ENCODE measurements at places on chromosomes 2 and 18.

DNA sequence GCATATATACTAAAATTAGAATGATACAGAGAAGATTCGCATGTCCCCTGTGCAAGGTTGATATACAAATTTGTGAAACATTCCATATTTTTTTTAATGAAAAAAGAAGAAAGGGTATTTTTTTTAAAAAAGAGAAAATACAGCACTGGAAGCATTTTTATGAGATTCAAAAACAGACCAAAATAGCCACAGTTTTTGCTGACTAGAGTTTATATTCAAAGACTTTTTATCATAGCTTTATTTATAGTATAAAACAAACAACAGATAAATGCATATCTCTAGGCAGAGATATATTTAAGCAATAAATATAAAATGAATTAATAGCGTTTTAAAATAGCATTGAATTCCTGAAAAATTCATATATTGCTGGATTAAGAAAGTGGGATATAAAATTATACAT is 436.5 kb upstream of the ACVR2A start:
- DNase-seq = no peak

GRCh38 chr18:36564841-36565240 is 264.0 kb downstream of the TPGS2 start:
- no peak for DNase-seq

DNA sequence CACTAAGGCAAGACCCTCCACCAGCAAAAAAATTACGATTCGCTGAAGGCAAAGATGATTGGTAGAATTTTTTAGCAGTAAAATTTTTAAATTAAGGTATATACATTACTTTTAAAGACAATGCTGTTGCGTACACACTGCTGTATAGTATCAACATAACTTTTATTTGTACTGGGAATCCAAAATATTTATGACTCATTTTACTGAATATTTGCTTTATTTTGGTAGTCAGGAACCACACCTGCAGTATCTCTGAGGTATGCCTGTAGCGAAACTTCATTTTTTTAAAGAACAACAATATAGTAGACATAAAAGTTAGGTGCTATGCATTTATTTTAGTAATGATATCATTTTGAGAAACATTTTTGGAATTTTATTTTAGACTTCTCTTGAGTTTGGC is 57.8 kb downstream of the GALNT1 start:
- no peak for DNase-seq

GRCh38 chr2:121398853-121399252 is 113.9 kb upstream of the TFCP2L1 start:
- DNase-seq = peak; percentile 7

DNA sequence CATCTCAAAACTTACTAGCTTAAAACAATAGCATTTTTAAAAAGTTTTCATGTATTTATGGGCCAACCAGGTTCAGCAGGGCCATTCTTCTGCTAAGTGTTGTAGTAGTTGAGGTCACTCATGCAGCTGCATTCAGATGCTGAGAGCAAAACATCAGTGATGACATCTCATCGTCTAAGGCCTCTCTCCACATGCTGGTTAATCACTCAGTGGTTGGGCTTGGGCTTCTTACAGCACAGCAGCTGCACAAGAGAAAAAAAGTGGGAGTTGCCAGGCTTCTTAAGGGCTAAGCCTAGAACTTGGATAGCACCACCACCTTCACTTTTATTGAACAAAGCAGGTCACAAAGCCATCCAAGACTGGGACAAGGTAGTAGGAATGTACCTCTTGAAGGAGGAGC is 190.3 kb downstream of the IRS1 start:
- peak; percentile 97 for DNase-seq

DNA sequence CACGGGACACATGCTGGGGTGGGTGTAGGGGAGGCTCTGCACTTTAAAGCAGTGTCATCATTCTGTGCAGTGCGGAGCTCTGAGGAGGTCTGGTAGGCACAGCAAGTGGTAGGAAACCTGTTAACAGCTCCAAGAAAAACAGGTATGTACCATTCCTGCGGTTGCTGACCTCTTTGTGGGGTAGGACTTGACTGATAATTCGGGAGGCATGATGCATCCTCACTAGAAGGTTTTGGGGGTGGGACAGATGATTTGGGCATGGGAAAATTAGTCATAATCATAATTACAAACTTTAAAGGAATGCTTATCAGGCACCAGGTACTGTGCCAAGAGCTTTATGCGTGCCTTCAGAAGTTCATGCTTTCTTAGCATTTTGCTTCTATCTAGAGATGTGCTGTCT is 9.7 kb downstream of the DOK1 start:
- peak; percentile 56 for DNase-seq

All from fibroblast of mammary gland (primary cell).